ENCODE measurements at places on chromosomes 2 and 18. TPM values are rescaled to one million over a fixed set of nuclear protein-coding genes. Genes with fewer than 3 reads are reported as not detected.

Gene TTC21B
- total RNA-seq: 16.4 TPM

Gene CHRNG
- total RNA-seq: not detected

DNA sequence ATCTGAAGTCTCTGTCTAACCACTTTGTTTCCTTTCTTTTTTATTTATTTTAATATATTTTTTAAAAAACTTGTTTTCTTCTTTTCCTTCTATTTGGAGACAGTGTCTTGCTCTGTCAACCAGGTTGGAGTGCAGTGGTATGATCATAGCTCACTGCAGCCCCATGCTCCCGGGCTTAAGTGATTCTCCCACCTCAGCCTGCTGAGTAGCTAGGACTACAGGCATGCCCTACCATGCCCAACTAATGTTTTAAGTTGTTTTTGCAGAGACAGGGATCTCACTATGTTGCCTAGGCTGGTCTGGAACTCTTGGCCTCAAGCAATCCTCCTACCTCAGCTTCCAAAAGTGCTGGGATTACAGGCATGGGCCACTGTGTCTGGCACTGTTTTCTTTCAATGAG lies 81.1 kb upstream of the TLK1 start:
- no peak for DNase-seq

DNA sequence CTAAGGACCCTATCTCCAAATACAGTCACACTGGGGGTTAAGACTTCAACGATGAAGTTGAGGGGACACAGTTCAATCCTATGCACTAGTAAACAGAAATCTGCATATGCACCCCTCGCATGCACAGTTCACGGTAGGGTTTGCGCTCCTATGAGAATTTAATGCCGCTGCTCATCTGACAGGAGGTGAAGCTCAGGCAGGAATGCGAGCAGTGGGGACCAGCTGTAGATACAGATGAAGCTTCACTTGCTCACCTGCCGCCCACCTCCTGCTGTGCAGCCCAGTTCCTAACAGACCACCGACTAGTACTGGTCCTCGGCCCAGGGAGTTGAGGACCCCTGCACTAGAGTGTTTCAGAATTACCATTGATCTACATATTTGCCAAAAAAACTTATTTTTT lies 40.0 kb upstream of the FAHD2A start:
- DNase-seq: no peak

- no peak for DNase-seq
Observed at GRCh38 chr18:25646971-25647370, 295.0 kb upstream of the ZNF521 start.

DNA sequence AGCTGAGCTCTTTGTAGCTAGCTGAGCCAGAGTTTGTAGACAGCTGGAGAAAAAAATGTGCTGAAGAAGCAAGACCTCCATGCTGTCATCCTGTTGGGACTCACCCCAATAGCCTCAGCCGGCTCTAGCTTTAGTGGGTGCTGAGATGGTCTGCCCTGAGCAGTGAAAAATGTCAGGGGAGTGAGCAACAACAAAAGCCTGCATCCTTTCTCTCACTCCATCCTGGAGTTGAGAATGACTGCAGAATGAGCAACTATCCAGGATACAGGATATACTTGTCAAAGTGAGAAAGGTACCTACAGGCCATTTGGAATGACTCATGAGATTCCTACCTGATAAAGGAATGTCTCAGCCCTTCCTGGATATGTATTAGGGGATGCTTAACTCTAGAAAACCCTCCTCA lies 146.1 kb upstream of the DLX2 start:
- no peak for DNase-seq

Measured in activated CD8-positive, alpha-beta T cell treated with anti-CD3 and anti-CD28 coated beads, Interleukin-2, amount 10 ng/mL, durations not matched to agents 7 days and 5 days (primary cell).